Stimulated activated CD4-positive, alpha-beta T cell treated with anti-CD3 and anti-CD28 coated beads, TNF-alpha, amount 100 ng/mL, for 1 hour (primary cell): ENCODE measurements at places on chromosomes 7 and 10.

DNA sequence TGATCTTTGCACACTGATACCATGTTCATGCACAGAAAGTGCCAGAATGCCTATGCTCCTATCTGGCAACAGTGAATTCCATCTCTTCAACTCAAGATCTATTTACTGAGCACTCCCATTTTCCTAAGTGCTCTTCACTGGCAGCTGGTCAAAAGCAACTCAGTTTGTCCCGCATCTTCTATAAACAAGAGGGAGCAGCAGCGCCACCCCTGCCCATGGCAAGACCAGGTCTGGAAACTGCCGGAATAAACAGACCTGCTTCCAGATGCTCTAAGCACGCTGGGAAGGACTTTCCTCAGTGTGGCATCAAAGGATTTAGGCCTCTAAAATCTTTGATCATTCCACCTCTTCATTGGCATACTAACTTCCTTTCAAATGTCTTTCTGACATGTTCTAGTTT lies 104.4 kb upstream of the MACROH2A2 start:
- no peak for DNase-seq

- no peak for DNase-seq
Observed at GRCh38 chr10:52135101-52135500, 179.0 kb upstream of the DKK1 start.

GRCh38 chr7:66739477-66739876 lies 1.1 kb upstream of the RABGEF1 start:
- DNase-seq, result no peak

DNA sequence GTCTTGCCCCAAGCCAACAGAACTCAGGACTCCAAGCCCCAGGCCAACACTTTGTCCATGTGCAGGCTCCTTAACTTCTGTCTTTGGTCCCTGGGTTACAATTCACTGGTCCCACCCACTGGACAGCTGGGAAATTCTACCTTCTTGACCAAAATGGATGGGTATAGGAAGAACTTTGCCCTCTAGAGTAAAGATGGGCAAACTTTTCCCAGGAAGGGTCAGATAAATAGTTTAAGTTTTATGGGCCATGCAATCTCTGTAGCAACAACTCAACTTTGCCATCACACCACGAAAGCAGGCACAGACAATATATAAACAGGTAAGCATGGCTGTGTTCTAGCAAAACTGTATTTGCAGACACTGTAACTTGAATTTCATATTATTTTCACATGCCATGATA lies 147.1 kb downstream of the PLXNA4 start:
- no peak for DNase-seq

- DNase-seq, result no peak
Observed at GRCh38 chr10:28807760-28808613, 130.7 kb downstream of the BAMBI start.

DNA sequence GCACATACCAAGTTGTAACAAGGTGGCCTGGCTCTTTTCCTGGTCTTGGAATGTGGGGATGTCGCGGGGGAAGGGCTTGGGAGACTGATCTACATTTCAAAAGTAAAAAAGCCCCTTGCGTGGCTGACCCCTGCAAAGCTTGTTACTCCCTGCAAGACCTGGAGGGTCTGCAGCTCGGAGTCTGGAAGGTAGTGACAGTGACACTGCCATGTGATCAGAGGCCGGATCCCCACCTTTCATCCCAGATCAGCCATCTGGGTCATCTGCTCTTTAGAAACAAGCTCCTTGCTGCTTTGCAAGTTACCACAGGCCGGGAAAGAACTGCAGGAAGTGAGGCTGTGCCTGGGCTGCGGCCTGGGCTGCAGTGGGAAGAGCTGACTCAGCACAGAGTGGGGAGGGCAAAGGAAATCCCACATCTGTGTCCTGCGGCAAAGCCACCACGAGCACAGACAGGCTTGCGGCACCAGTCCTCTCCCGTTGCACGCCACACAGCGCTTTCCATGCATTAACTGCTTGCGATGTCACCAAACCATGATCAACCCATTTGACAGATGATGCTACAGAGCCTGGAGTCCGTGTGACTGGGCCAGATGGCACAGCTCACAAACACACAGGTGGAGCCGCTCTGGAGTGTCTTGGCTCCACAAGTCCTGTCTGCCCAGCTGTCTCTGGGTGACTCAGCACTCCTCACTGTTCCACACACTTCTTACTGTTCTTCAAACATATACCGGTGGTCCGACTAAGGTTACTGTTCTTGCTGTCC lies 97.7 kb downstream of the SH3PXD2A start:
- DNase-seq, result no peak

- DNase-seq, result no peak
Observed at GRCh38 chr7:92360387-92360786, 86.9 kb upstream of the GATAD1 start.

- no peak for DNase-seq
Observed at GRCh38 chr10:85262992-85263391, 934.6 kb downstream of the CCSER2 start.

GRCh38 chr7:90856351-90857070 lies 260.4 kb downstream of the CDK14 start:
- no peak for DNase-seq

DNA sequence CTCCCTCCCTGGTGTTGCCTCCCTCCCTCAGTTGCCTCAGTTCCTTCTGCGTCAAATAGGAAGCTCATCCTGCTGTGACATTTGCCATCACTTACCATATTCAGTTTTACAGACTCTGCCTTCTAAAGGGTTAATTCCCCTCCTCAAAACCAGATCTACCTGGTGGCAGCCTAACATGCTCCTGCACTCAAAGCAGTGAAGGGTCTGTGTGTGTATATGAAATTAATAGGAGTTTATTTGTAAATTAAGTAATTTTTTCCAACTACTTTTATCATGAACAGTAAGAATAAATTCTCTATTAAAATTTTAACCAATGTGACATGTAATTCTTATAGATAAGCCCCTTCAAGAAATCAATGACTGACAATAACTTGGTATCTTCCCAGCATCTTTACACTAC lies 158.6 kb upstream of the INSYN2A start:
- DNase-seq, result no peak

- no peak for DNase-seq
Observed at GRCh38 chr7:158500651-158501052, 87.0 kb downstream of the PTPRN2 start.

- DNase-seq, result no peak
Observed at GRCh38 chr10:73953665-73954064, 42.7 kb downstream of the PLAU start.

GRCh38 chr7:84524714-84525694 lies 330.4 kb upstream of the SEMA3A start:
- no peak for DNase-seq

- no peak for DNase-seq
Observed at GRCh38 chr7:77989981-77990566, 191.5 kb downstream of the PHTF2 start.

- DNase-seq, result no peak
Observed at GRCh38 chr10:86260564-86260963, 106.0 kb downstream of the GRID1 start.

- DNase-seq, result no peak
Observed at GRCh38 chr7:4103352-4104091, 578.6 kb upstream of the FOXK1 start.

DNA sequence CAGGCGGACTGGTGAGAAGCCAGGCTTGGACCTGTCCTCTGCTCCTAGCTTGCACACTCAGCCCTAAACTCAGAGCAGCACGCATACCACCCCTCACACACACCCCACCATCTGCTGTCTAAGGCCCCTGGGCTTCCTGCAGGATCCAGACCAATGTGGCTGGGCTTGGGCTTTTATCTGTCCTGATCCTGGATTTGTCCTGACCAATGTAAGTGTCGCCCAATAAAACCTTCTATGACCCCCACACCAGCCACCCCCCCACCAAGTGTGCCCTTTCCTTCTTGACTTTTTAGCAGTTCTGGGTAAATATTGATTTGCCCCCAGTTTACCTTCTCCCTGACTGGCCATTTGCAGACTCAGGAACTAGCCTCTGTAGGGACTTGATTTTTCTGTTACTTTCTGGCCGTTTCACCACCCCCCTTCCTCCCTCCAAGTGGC lies 1.7 kb upstream of the HOXA13 start:
- DNase-seq, result no peak

DNA sequence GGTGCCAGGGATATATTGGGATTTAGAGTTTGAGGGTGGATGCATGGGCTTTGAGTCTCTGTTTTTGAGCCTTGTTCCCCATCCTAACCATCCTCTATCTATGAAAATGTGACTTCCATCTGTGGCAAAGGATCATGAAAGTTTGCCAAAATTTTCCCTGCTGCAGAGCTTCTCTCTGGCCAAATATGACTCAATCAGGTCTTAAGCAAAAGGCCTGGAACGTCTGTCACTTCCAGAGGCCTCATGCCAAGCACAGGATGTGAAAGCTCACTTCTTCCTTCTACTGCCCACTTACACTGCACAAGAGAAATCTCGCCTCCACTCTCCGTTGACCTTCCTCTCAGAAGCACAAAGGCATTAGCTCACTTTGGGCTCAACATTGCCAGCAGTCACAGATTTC lies 696.9 kb upstream of the NRP1 start:
- DNase-seq, result no peak

GRCh38 chr7:96131525-96131924 lies 190.4 kb downstream of the SLC25A13 start:
- no peak for DNase-seq

DNA sequence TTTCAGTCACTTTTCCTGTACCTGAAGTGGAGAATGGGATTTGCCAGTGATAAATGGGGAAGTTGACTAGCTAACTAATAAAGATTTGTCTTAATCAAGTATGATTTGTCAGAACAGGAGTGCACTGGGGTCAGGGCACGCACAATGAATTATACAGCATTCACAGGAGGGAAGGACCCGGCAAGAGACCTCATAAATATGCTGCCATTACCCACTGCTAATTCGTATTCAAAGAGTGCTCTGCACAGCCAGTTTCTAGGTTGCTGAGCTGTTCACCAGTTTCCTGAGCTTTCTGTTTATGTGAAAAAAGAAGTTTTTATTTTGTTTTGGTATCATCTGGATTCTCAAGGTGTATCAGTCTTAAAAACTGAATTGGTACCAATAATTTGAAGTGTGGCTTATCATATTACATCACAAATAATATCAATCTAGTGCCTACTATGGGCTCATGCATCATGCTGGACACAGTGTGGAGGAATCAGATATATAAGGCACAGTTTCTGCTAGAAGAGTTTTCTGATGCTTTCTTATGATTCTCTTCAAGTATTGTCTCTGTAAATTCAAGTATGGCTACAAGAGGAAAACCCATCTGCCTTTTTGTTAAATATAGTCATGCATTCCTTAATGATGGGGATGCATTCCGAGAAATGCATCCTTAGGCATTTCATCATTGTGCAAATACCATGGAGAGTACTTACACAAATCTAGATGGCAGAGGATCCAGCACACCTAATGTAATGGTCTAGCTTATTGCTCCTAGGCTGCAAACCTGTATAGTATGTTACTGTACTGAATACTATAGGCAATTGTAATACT lies 202.2 kb downstream of the VTI1A start:
- no peak for DNase-seq

GRCh38 chr10:90977855-90978486 lies 57.1 kb upstream of the ANKRD1 start:
- DNase-seq, result no peak

DNA sequence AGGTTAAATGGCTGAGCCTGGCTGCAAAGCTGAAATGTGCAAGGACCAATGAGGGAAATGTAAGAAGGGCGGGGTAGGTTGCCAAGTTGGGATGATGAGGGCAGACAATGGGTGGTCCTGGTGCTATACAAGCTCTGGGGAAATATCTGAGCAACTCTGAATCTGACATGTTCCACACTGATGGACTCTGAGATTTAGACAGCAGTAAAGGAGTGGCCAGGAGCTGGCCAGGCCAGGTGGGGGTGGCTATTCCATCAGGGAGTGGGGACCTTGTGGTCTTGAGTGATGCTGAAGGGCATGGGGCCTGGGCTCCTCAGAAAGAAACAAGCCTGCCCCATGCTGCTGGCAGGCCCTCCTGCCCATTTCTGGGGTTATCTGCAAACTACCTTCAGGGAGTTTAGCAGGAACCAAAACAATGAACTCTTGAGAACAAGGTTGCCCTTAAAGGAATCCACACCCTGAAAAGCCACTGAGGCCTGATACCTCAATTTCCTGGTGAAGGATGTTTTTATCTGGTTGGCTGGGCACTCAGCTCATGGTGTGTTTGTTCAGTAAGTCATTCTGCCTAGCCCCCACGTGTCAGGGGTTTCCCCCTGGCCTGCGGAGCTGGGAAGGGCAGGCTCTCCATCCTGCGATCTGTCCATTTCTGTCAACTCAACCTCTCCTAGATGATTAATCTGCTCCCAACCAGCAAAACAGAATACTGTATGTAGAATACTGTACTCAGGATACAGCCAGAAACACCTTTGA lies 143.3 kb upstream of the TNS3 start:
- no peak for DNase-seq

DNA sequence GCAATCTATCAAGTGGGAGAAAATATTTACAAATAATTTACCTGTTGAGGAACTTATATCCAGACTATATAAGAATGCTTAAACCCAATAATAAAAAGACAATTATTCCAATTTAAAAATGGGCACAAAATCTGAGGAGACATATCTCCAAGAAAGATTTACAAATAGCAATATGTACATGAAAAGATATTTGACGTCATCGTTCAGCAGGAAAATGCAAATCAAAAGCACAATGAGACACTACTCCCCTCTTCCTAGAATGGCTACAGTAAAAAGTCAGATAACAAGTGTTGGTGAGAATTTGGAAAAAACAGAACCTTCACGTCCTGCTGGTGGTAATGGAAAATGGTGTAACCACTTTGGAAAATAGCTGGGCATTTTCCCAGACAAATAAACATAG lies 457.0 kb downstream of the DPP6 start:
- no peak for DNase-seq

DNA sequence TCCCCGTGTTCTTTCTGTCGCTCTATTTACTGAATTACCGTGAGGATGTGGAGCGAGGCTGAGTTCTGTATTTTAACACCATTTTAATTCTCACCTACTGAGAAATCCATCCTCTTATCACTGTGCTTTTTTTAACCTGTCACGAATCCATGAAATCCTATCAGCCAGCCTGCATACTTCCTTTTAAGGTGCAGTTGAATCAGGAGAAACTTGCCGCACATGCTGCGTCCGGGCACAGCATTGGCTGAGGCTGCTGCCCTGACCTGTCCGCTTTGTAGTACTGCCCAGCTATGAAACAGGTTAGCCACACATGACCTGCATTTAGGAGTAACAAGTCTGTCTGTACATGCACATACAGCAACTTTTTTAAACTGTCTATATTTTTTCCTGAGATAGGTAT lies 82.5 kb downstream of the EGFR start:
- no peak for DNase-seq

- DNase-seq, result no peak
Observed at GRCh38 chr7:78124216-78124615, 325.6 kb downstream of the PHTF2 start.

DNA sequence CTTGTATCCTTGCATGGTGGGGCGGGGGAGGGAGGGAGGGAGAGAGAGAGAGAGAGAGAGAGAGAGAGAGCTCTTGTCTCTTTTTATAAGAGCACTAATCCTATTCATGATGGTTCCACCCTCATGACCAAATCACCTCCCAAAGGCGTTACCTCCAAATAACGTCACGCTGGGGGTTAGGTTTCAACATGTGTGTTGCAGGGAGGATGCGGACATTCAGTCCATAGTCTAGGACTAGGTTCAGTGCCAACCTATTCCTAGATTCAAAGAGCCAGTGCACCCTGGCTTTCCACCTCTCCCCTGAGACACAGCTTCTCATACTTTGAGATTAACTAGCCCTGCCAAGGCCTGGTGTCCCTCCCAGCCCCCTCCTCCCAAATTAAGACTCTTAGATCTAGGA lies 123.0 kb downstream of the GRK5 start:
- DNase-seq, result no peak
